WTC11 (cell line): ENCODE measurements at places on chromosomes 16 and 17.

DNA sequence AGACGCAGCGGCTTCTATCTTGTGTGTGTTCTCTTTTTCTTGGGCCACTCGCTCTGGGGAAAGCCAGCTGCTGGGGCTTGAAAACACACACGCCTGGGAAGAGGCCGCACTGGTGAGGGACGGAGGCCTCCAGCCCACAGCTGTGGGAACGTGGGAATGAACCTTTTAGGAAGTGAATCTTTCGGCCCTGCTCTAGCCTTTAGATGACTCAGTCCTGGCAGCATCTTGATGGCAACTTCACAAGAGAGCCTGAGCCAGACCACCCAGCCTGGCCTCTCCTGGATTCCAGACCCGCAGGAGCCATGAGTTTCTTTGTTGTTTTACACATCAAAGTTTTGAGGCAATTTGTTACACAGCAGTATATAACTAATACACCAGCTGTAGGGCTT lies 2.2 kb upstream of the PDPK1 start:
- DNase-seq: no peak

- no peak for DNase-seq
Measured at GRCh38 chr16:28975158-28975599, 601 bp downstream of the SPNS1 start.

- DNase-seq: no peak
Measured at GRCh38 chr17:35073183-35073790, 9.8 kb upstream of the RFFL start.

GRCh38 chr17:81928544-81929252 lies 1.2 kb upstream of the MAFG start:
- no peak for DNase-seq

DNA sequence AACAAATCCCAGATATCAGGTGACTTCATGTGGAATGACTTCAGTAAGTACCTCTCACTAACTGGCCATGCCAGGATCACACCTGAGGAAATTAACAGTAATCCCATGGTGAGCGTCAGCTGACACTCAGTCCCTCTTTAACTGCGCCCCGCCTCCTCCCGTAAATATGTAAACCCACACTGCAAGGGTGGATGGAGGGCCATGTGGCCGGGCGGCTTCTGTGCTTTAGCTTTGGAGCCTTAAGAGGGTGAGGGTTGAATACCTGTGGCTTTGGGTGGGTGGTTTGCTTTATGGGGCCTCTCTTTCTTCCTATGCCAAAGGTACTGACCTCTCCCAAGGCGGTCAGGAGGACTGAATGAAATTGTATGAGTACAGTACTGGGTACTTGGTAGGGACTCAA lies 141.7 kb downstream of the MRM1 start:
- no peak for DNase-seq

- peak; percentile 18 for DNase-seq
Measured at GRCh38 chr17:59311051-59311468, 20.4 kb upstream of the YPEL2 start.

- no peak for DNase-seq
Measured at GRCh38 chr17:17385491-17385890, 82.3 kb downstream of the NT5M start.

- peak; percentile 86 for DNase-seq
Measured at GRCh38 chr16:4273858-4274311, 1.1 kb upstream of the TFAP4 start.

GRCh38 chr17:78355701-78356100 lies 4.2 kb downstream of the SOCS3 start:
- DNase-seq: no peak

GRCh38 chr17:63491413-63491812 lies 14.6 kb downstream of the ACE start:
- DNase-seq: no peak

GRCh38 chr17:41667280-41668041 lies 21.2 kb upstream of the EIF1 start:
- DNase-seq: no peak

DNA sequence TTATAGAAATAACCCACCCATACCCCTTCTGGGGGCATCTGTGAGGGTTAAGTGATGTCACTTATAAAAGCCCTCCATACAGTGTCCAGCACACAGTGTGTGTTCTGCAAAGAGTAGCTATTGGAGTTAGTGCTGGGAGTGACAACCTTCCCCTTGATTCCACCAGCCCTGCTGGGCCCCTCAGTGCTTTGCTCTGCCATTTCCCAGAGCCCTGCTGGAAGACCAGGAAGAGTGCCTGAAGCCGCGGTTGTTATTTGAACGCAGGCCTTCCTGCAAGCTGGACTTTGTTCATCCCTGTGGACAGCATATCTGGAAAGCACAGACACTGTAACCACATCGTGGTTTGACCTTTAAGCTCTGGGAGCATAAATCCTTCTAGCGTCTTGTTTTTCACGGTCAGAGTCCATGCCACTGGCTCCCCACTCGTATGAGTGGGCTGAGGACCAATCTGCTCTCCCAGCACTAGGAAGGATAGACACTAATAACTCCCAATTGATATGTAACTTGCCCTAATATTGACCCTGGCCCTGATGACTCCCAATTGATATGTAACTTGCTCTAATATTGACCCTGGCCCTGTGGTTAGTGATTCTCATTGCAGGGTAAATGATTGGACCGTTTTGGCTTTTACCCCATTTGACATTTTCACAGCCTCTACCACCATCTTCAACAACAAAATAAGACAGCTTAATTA lies 297.1 kb upstream of the MAF start:
- DNase-seq: no peak

DNA sequence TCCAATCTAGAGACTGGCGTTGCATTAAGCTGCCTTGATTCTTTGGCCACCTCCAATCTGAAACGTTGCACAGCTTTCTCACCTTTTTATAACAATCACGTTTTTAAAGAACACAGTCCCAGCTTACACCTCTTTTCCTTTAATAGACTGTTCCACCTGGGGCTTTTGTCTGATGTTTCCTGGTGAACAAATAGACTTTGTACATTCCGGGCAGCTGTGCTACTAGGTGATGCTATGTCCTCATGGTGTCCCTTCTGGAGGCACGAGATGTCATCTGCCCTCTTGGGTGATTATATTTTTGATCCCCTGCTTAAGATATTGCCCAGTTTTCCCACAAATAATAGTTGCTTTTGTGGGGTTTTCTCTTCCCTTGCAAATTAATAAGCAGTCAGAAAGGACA lies 225.5 kb downstream of the SOX9 start:
- no peak for DNase-seq
